Hypothalamus (tissue), 51 donors: ENCODE measurements at places on chromosomes 5 and 9.

DNA sequence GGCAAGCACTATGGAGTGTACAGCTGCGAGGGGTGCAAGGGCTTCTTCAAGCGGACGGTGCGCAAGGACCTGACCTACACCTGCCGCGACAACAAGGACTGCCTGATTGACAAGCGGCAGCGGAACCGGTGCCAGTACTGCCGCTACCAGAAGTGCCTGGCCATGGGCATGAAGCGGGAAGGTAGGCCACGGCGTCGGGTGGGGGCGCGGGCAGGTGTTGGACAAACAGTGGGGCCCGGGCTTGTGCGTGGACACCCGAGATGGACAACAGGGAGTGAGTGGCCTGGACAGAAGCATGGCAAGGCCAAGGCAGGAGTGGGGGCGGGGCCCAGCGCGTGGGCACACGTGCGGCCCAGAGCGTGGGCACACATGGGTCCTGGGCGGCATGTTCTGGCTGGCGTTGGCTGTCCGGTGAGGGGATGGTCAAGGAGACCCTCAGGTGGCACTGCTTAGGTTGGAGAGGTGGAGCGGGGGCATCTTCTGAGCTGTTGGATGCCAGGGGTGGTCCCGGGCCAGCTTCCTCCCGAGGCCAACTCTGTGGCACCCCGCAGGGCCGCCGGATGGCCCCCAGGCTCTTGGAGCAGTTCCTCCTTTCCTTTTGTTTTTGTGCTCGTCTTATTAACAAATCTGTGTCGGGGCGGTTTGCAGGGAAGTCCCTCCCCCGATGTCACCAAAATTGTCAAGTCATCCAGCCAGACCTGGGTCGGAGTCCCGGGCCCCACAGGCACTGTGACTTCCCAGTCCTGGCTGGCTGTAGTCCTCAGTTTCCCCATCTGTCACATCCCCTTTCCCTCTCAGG is 82.9 kb downstream of the RXRA start:
- DNase-seq, result no peak

DNA sequence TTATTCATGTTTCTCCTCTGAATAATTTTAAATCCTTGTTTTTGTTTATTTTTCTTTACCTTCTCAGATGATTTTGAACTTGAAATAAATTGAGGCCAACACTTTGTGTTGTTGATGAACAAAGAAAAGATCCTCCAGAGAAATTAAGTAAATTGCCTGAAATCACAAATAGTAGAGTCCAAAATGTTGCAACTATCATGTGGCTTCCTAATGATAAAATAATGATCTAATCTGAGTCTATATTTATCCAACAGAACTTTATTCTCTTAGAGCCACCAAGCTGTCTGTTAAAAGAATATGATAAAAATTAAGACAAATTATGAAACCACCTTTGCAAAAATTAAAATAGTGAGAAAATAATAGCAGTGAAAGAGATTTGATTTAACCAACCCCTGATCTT is 132.2 kb upstream of the SPEF2 start:
- no peak for DNase-seq

DNA sequence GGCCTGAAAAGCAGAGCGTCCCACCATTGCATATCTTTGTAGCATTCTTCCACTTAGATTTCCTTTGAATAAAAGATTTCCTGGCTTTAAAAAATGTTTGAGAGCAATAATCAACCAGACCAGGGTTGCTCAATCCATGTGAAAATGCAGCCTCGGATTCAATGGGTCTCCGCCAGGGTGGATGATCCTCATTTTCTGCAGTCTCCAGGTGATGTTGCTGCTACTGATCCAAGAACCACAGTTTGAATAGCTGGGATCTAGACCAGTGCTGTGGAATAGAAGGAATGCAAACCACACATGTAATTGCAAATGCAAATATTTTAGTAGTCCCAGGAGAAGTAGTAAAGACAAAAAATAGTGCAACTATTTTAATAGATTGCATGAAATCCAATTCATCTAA is 317.6 kb downstream of the IRX1 start:
- DNase-seq, result no peak

DNA sequence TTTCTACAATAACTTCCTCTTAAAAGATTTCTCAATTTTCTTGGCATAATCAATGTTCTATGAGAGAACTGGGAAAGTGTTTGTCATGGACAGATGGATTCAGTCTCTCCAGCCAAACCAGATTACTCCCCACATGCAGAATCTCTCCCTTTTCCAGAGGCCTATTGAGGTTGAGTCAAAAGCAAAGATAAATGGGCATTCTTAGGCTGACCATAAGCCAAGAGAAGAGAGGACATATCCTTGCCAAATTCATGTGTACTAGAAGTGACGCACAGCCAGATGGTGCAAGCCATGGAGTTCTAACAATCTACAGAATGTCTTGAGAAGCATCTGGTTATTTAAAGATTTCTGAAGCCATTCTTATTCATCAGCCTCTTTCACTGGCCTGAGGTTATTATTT is 2115.0 kb downstream of the MAT2B start:
- DNase-seq, result no peak

DNA sequence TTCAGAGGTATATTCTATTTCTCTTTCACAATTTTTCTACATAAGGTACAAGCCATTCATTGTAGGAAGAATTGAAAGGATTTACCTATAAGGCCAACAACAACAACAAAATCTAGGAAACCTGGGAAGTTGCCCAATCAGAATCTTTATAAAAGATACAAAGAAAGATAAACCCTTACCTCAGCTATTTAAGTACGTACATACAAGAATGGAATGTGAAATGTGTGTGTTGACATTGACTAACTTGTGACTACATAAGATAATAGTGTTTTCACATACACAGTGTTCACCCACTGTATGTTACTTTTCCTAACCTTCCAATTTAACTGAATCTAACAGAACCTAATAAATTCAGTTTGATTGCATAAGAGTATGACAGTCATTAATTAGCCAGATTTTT is 154.1 kb downstream of the ADAMTS6 start:
- no peak for DNase-seq

DNA sequence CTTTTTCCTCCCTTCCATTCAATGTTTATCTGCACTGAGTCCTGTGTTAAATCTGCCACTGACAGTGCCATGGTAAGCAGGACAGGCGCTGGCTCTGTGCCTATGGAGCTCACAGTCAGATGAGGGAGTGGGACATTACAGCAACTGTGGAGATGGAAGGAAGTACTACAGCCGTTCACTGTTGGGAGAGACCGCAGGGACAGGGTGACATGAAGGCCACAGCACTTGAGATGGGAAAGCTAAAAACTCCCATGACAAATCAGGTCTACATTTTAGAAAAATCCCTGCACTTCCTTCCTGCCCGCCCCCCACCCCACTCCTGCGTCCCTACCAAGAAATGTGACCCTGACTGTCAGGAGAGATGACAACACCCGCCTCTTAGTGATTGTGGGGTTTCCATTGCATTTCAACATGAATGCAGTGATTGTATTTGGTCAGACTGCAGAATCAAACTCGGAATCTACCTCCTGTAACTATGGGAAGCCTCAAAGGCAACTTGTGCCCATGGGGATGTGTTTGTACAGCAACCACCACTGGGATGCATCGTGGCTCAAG is 56.4 kb downstream of the GTF3C4 start:
- no peak for DNase-seq
